ENCODE measurements at places on chromosomes 7 and 10.
A peak's percentile ranks its signal among the peaks of the same experiment; 100 is the strongest.

DNA sequence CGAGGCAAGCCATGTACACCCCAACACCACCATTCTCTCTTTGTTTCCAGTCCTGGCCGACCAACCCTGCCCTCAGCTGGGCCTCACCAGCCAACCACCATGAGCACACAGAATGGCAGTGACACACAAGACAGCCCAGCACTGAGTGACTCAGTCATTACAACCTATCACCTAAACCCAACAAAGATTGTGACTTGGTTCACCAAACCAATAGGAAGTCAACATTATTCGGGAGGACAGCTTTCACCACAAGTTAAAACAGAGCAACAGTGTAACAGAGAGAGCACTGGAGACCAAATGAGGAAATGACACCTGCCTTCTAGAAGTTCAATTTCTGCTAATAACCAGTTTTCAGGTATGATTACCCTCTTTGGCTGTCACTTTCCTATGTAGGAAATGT, 72.1 kb downstream of the DNMBP start:
- no peak for DNase-seq

DNA sequence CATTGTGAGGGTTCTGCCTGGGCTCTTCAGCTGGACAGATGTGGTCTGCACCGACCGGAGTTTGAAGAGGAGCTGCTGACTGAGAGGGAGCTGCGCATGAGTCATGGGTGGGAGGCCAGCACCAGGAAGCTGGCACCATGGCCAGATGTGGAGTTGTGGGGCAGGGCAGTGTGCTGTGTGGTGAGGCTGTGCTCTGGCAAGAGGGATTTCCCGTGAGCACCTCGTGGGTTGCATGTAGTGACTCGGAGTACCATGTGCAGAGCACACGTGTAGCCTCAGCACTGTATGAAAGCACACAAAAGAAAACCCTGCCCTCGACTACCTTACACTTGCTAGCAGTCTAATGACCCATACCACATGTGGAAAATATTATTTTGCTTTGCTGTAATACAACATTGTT, 103.4 kb downstream of the WNT2 start:
- no peak for DNase-seq

GRCh38 chr10:126867567-126868365, 37.5 kb upstream of the DOCK1 start:
- no peak for DNase-seq

DNA sequence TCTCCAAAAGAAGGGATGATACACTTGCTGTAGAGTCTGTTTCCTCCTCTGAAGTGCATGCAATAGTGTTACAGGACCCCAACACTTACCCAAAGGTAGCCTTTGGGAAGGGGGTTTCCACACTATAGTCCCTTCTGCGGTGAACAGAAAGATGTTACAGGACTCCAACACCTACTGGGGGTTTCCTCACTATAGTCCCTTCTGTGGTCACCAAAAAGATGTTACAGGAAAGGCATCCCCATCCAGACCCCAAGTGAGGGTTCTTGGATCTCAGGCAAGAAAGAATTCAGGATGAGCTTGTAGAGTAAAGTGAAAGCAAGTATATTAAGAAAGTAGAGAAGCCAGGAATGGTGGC, 69.2 kb upstream of the PIK3CG start:
- no peak for DNase-seq

DNA sequence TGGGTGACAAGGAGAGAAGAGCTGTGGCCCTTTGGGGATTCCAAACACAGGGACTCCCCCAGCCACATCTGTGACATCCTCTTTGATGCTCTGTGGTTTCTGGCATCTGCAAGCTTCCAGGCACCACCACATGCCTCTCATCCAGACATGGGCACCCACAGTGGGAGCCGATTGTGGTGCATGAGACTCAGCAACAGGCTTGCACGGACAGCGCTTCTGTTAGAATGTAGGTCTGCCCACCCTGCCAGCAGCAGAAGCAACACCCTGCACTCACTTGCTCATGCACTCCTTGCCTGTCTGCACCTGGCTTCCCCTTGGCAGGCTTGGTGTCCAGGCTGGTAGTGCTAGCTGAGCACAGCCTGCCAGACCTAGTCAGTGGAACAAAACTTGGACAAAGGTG, 735.0 kb upstream of the ZWINT start:
- DNase-seq = no peak

DNA sequence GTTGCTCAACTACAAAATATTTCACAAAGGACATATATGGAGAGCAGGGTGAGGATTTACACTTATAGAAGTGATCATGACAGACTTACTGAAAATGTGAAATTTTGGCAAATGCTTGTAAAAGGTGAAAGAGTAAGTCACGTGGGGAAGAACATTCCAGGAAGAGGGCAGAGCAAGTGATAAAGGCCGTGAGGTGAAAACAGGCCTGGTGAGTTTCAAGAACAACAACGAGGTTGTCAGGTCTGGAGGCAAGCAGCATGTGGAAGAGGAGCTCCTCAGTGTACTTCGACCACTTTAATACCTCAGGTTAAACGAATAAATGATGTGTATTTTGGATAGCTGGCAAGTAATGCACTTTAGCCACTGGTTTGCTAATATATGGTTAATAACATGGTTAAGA, 706.7 kb downstream of the PCDH15 start:
- DNase-seq = no peak

- DNase-seq = no peak
These were observed 17.0 kb downstream of the TMEM236 start for GRCh38 chr10:17768957-17769356.

- no peak for DNase-seq
These were observed 218.2 kb downstream of the ANK3 start for GRCh38 chr10:60171436-60172013.

DNA sequence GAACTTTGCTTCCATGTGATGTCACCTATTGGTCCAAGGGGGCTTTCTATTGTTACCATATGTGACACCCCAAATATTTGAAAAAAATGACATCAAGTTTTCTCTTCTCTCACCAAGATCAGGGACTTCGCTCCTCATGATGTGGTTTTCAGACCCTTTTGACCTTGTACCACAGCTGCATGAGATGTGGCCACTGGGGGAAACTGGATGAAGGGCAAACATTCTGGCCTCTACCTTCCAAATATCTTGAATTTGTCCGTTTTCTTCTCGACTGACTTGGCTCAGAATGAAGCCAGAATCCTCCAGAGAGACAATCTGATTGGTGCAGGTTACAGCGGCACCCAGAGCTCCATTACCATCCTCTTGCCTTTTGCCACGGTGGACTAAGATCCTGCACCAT, 122.7 kb downstream of the PRKCQ start:
- DNase-seq = no peak

DNA sequence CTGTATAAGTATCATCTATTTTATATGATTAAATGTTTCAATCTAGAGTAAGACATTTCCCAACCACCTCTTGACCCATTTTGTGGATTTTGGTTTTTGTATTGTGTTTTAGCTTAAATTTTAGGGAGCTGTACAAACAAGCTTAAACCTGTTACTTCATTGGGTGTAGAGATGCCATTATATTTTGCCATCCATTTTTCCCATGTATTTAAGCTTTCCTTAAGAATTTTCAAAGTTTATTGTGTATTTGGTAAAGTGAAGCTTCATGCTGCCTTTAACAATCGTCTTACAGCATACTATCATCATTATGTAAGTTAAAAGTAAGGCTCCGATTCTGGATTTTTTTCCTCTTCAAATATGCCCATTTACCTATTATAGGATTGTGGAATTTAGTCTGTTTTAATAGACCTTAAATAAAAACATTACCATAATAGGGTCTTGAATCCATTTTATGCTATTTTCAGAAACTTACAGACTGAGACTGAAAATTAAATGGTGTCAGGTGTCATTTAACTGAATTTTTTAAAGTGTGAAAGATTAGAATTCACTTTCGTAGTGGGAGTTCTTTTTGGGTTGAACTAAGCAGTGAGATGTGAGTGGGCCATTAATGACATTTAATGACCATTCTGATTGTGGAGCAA, 2.2 kb downstream of the KMT2E start:
- no peak for DNase-seq

GRCh38 chr10:127880557-127880956, 12.2 kb downstream of the CLRN3 start:
- no peak for DNase-seq

- DNase-seq = no peak
These were observed 180.9 kb downstream of the PLXNA4 start for GRCh38 chr7:132395361-132395760.

DNA sequence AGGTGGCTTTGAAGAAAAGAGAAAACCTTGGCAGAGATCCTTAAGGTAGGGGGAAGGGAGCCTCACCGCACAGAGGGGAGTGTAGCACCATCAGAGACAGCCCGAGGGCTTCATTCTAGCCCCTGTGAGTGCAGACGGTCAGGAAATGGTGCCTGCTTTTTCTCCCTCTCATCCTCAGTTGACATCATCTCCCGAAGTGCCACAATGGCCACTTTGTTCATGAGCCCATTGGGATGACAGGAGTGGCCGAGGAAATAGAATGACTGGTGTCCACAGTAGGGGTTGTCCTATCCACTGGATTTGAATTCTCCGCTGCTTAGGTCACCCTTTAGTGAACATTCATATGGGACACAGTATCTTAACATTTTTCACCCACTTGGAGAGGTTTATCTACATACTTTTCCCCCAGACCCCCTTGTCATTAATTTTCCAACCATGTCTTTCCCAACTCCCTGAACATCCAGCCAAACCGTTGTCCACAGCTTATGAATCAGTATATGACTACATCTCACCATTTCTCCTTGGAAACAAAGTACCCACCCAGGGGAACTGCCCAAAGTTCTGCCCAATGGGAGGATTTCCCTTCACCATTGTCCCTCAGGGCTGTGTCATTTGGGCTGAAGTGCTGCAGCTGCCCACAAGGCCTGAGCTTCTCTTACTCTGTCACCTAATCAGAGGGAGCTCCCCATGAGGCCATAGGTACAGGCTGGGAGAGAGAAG, 108.8 kb downstream of the ADCY1 start:
- DNase-seq = no peak

GRCh38 chr10:13740461-13740860, 153.7 kb downstream of the PRPF18 start:
- DNase-seq = no peak

- DNase-seq = no peak
These were observed 458.0 kb upstream of the GALNT17 start for GRCh38 chr7:70673778-70674570.

- DNase-seq = peak; percentile 60
These were observed 447.9 kb upstream of the PFKP start for GRCh38 chr10:2619472-2619871.

DNA sequence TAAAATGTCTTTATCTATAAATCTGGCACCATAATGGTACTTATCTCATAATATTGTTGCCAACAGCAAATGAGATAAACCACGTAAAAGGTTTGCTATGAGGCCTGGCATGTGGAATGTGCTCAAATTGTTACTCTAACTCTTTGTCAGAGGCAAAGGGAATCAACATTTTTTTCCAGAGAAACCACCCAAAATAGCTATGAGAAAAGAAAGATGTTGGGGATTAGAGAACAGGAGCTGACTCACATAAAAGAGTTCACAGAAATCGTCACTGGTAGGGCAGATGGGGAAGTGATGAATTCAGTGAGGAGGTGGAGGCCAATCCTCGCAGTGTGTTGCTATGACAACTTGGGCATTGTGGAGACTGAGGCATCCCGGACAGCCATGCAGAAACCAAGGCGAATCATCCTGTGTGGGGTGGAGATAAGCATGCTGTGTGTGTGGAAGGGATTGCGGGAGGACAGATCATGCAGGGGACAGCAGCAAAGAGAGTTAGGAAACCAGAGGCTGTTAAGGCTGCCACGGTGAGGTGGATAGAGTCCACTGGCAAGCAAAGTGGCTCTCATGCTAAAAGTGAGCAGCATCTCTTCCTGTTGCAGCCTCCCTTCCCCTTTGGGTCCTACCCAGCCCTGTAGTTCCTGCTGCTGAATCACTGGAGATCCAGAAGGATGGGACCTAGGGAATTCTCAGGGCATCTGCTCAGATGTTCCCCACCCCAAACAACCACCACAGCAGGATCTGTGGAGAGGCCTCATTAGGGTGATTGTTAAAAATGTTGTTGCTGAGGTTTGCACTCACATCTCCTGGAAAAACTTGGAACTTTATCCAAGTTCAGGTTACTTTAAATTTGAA, 103.9 kb downstream of the CUBN start:
- no peak for DNase-seq

GRCh38 chr7:90692396-90692795, 96.3 kb downstream of the CDK14 start:
- DNase-seq = no peak

DNA sequence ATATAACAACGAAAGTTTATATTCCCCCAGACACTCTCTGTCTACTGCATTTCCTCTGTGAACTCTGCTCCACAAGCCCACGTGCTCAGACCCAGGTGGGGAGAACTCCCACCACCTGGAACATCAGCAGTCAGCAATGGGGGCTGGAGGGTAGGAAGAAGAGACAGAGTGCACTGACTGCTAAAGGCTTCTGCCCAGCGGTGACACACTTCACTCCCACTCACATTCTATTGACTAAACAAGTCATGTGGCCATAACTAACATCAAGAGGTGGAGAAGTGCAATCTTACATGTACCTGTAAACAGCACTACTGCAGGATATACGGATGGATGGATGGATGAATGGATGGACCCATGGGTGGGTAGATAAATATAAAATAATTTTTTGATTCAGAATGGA, 122.2 kb downstream of the MPP7 start:
- DNase-seq = no peak

DNA sequence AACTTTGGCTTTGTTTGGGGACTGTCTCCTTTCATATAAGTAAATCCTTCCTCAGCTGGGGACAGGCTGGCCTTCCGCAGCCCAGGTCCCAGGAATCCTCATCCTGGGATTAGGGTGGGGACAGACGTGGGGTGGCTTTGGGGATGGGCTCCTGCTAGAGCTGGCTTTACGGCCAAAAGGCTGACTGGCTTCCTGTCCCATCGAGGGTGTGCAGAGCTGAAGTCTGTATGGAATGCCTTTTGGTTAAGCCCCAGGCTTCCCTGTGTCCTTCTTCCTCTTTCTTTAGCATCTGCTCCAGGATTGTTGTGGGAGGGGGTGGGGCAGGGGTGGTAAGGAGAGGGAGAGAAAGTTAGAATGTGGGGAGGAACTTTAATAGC, 59.4 kb upstream of the AQP1 start:
- DNase-seq = no peak

GRCh38 chr7:26305090-26305868, 13.6 kb downstream of the SNX10 start:
- no peak for DNase-seq

DNA sequence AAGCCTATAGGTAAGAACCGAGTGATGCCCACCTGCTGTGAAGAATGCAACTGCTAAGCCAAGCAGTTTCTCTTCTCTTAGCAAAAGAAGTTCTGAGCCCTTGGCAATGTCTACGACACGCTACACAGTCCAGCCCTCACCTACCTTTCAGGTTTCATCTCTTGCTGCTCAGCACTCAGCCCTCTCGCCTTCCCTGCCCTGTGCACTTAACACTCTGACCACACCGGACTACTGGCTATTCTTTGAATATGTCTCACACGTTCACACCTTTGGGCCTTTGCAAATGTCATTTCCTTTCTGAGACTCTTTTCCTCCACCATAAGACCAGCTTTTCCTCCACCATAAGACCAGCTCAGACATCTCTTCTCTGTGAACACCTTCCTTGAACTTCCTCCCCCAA, 67.0 kb upstream of the ITGB1 start:
- DNase-seq = no peak

All from DMS153 (cell line).